Germinal center (tissue), 1 donor: ENCODE measurements at places on chromosomes 2 and 18.

- DNase-seq, result no peak
Observed at GRCh38 chr2:59806486-59806885, 747.0 kb downstream of the BCL11A start.

- no peak for DNase-seq
Observed at GRCh38 chr2:119436993-119437772, 5.5 kb downstream of the TMEM37 start.

- no peak for DNase-seq
Observed at GRCh38 chr2:26849056-26849999, 1.4 kb downstream of the DPYSL5 start.

- DNase-seq, result peak; percentile 52
Observed at GRCh38 chr2:20291106-20291564, 59.5 kb downstream of the PUM2 start.

DNA sequence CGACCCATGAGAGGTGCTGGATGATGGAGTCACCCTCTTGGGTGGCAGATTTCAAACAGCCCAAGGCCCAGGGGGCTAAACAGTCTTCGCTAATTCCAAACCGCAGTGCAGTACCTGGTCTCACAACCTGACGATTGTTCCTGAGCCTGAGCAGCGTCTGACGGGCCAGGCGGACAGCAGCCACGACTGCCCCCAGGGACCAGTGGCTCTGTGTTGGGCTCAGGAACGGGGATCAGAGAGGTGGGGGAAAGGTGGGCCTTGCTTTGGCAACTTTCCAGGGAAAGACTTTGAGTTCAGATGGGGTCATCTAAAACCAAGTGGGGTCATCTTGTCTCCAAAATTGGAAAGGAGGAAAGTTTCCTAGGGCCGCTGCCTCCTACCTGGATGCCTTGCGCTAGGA is 492 bp downstream of the COLEC11 start:
- no peak for DNase-seq

DNA sequence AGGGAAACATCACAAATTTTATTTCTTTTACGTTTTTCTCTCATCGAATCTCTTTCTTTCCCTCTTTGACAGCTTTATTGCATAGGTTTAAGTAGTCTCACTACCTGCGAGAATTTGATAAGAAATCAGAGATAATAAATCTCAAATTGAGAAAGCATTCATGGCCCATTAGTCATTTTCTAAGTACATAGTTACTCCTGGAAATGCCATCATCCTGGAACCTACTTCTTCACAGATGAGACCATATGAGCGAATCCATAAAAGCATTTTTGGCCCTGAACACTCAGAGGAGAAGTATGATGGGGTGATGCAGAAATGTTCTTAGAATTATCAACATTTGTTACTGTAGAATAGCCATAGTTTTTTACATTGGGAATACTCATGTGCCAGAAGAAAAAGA is 138.0 kb upstream of the ARHGAP28 start:
- no peak for DNase-seq

GRCh38 chr2:219273937-219274336 is 5.2 kb upstream of the DNAJB2 start:
- no peak for DNase-seq

- DNase-seq, result no peak
Observed at GRCh38 chr18:23964282-23965238, 50.0 kb upstream of the TTC39C start.

GRCh38 chr2:112682101-112682500 is 36.4 kb downstream of the SLC20A1 start:
- no peak for DNase-seq

GRCh38 chr2:64021578-64021977 is 2.4 kb upstream of the VPS54 start:
- DNase-seq, result no peak

DNA sequence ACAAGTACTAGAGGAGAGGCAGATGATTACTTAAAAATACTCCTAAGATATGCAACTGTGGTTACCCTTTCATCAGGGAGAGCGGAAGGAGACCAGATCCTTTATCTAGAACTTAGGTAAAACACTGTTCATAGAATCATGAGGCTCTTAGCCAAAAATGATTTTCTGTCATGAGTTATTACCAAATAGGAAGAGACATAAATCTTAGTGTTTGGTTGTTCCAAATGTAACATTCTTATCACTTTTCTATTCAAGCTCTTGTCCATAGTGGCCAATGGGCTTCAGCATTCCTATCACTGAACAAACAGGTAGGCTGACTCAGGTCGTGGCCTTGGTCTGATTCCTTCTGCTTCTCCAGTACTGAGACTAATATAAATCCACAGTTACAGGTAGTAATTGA is 38.5 kb downstream of the RPRD1A start:
- no peak for DNase-seq

DNA sequence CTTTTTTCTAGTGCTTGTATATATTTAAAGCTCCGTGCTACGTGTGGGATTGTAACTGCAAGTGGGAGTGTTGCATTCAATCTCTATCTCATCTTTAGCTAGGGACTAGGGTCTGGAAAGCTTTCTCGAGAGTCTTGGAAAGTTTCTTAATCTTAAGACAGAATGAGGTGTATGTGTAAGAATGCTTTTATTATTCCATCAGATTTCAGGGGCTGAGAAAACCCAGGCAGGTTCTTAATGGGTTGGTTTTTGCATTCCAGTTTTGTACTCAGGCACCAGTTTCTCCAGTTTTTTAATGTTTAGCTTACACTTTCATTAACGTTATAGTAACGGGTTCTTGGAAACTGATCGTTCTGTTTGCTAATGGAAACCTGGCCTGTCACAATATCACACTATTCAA is 20.3 kb downstream of the MRPL19 start:
- DNase-seq, result no peak

- DNase-seq, result no peak
Observed at GRCh38 chr2:181614874-181615638, 41.8 kb downstream of the CERKL start.

GRCh38 chr2:107808959-107809358 is 17.7 kb upstream of the RGPD4 start:
- no peak for DNase-seq

DNA sequence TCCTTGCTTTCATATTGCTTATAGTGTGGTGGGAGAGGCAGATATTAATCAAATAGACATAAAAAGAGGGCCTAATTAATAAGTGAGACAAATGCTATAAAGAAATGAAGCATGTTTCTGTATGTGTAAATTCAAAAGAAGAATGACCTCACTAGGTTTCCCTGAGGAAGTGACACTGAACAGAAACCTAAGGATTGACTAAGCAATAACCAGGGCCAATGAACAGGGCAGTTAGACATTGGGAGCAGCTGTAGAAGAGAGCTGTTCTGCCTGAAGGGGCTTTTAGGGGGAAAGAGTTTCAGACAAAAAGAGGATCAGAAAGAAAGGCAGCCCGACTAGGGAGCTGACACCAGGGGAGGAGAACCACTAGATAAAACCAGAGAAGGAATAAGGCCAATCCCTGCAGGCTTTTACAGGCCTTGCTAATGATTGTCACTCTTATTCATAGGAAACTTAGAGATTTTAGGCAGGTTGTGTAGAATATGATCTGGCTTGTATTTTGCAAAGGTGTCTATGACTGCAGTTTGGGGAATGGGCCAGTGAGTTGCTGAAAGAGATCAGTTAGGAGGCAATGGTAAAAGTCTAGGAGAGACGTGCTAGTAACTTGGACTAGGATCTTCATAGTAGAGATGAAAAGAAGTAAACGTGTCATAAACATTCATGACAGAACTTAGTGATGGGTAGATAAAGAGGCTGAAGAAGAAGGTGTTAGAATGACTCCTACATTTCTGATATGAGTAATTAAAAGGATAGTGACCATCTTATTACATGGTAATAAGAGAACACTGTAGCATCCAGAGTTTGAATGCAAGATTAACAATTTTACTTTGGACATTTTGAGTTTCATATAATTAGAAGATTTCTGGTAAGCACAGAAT is 26.8 kb upstream of the NABP1 start:
- DNase-seq, result no peak

DNA sequence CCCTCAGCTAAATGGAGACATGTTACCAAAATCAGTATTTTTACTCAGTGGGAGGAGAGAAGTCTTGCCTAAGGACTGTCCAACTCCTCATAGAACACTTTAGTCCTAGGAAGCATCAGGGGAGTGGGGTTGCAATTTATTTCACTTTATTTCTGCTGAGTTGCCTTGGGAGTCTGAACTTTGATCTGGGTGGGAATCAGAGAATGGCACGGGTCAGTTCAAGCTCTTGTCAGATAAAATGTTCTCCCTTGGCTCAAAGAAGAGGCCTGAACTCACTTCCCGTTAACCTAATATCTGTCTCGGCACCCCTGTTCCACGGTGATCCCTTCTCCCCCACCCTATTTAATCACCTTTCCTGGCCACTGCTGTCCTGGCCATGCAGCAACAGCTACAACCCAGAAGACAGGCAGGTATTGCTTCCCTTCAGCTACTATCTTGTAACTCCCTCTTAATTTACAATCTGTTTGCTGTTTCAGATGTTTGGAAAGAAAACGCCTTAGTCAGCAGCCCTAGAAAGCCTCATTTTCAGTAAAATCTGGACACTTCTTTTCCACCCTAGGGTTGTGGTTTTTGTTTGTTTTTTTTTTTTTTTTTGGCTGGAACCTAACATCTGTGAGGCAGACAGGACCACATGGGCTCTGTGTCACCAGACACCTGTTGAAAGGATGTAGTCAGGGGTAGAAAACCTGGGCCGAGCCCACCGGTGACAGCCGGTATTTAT is 52.5 kb downstream of the SERTAD2 start:
- no peak for DNase-seq

DNA sequence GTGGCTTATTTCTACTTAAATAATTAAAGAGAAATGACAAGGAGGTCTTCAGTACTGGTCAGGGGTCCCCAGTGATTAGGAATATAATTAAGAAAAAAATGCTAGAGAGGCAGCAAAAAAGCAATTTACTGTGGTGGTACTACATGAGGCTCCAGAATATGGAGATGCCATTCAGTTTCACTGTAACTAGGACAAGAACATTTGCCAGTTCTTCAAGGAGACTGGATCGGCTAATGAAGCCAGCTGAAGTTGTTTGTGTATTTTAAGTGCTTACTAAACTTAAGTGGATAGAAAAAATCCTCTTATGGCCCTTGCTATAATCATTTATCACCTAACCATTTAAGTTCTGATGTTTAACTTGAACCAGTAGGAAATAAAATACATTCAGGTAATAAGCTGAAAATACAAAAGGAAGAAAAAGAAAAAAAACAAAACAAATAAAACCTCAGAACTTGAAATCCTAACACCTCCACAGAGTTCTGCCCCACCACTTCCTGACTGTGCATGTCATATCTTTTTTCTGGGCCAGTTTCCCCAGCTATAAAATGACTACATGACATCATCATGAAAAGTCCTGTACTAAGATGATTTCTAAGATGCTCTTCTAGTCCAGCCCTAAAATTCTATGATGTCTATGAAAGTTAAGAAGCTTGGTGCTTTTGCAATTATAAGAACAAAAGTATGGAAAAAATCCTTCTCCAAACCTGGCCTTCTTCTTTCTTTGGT is 98.0 kb downstream of the TRABD2A start:
- DNase-seq, result no peak

DNA sequence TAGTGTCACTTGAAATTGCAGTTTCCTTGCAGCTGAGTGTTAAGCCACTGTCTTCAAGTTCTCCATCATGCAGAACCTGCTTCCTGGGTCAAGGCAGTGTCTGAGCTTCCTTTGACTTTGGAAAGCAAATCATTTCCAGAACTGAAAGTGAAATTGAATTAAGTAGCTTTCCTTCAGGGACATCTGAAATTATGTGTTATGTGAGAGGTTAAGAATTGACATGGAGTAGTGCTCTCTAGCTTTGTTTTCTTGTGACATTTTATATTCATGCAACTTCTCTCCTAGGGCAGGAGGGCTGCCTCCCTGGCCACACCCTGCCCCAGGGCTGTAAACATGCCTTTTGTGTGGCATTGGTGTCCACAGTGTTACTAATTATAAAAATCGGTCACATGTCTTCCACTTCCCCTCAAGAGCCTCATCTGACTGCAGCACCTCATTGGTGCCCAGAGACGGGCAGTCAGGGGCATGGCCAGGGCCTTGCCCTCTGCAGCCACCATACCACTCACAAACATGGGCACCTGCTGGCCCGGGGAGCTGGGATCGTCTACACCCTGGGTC is 14.4 kb downstream of the RAB12 start:
- DNase-seq, result no peak

DNA sequence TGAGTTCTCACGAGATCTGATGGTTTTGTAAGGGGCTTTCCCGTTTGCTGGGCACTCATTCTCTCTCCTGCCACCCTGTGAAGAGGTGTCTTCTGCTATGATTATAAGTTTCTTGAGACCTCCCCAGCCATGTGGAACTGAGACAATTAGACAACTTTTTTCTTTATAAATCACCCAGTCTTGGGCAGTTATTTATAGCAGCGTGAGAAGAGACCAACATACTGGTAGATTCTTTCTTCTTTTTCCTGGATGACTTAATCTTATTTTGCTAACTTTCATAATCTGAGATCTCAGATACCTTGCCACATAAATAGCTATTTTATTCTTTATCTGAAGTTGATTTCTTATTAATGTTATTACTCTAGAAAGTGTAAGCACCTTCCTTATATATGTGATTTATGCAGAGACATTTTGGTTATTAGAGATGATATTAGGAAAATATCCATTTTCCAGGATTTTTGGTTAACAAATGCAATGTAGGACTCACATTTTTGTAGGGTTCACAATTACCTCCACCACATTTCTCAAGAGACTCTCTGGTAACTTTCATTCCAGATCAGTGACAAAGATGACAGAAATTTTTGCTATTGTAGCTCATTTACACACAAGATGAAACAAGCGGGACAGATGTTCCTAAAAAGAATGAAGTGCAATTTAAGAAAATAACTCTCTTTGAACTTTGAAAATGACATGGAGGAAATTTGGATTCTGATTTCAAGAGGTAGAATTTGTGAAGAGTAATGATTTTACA is 97.9 kb upstream of the RND3 start:
- no peak for DNase-seq

- DNase-seq, result no peak
Observed at GRCh38 chr18:14776801-14777200, 28.8 kb downstream of the ANKRD30B start.

- no peak for DNase-seq
Observed at GRCh38 chr18:26792661-26793060, 72.8 kb downstream of the AQP4 start.

- no peak for DNase-seq
Observed at GRCh38 chr2:191152482-191153240, 1.9 kb upstream of the STAT4 start.

GRCh38 chr18:8279346-8279745 is 329.9 kb upstream of the RAB12 start:
- no peak for DNase-seq

- DNase-seq, result no peak
Observed at GRCh38 chr18:37586656-37587225, 21.1 kb upstream of the CELF4 start.

GRCh38 chr18:36375118-36375517 is 77.6 kb downstream of the FHOD3 start:
- DNase-seq, result no peak
